Occipital lobe (tissue), 3 donors: ENCODE measurements at places on chromosomes 2 and 18.

DNA sequence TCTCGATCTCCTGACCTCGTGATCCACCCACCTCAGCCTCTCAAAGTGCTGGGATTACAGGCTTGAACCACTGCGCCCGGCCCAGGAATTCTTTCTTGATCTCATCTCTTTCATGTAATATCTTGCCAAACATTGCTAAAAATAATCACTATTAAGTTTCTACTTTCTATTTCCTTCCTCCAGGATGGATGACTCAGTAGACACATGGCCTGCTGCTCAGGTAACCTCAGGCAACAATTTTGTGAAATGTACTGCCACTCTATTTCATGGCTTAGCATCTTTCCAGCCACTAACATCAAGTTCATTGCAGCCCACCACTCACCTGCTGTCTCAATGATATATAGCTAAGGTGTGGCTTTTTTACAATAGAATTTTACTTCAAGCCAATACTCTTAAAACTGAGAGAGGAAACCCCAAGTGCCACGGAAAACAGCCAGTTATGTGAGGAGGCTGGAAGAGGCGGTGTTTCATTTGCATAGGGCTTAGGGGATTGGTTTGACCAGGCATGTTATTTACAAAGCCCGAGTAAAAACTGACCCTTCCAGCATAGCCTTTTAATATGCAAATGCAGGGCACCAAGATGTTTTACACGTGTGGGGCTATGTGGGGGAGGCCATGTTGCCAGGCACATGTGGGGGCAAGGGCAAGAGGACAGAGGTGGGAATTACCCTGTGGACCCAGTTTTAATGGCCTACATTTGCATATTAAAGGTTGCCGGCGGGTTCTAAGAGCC, 11.3 kb upstream of the SUMO1 start:
- DNase-seq = no peak

- DNase-seq = no peak
Measured at GRCh38 chr2:96153991-96154431, 8.8 kb upstream of the DUSP2 start.

- no peak for DNase-seq
Measured at GRCh38 chr2:205785507-205786260, 103.4 kb downstream of the NRP2 start.

GRCh38 chr18:23324056-23324811, 128.9 kb upstream of the RIOK3 start:
- DNase-seq = no peak

GRCh38 chr18:1050012-1050657, 145.5 kb downstream of the ADCYAP1 start:
- DNase-seq = no peak

DNA sequence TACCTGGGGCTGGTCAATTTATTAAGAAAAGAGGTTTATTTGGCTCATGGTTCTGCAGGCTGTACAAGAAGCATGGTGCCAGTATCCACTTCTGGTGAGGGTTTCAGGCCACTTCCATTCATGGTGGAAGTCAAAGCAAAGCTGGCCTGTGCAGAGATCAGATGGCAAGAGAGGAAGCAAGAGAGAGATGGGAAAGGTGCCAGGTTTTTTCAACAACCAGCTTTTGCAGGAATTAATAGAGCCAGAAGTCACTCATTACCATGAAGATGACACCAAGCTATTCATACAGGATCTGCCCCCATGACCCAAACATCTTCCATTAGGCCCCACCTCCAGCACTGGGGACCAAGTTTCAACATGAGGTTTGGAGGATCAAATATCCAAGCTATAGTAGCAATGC, 56.8 kb upstream of the ST3GAL5 start:
- DNase-seq = no peak

- no peak for DNase-seq
Measured at GRCh38 chr2:120447127-120447785, 101.3 kb downstream of the INHBB start.

- no peak for DNase-seq
Measured at GRCh38 chr2:75406131-75406581, 154.6 kb downstream of the EVA1A start.

DNA sequence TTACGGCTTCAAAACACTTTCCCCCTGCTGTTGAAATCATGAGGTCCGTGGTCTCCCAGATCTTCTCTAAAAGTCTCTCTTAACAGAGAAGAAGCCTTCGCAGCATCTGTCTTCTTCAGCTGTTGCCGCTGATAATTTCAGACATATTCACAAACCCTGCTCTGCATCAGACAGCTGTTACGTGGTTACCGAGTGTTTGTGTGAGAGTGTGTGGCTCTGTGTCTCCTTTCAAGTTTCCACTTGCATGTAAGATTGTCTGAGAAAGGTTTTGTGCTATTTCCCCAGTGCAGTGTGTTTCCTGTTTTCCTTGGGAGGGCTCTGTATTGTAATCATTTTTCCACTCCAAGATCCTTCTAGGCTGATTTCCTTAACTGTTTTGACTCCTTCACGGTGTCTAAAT, 32.8 kb downstream of the MAIP1 start:
- DNase-seq = peak; percentile 12

DNA sequence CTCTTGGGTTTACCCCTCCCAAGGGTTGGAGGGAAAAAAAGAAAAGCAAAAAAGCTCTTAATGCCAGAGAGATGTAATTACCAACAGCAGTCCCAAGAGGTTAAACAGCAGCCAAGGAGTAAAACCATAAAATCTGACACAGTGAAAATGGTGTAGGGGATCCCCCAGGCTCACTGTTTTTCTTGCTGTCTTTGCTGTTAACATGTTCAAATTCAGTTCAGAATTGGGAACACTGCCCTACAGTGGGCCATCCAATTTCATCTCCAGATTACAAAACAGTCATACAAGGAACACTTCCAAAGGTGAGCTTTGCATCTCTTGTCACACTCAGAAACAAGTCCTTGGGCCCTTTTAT, 54.5 kb downstream of the PLEKHM3 start:
- DNase-seq = no peak

GRCh38 chr18:22667616-22668422, 250.1 kb upstream of the CTAGE1 start:
- no peak for DNase-seq

DNA sequence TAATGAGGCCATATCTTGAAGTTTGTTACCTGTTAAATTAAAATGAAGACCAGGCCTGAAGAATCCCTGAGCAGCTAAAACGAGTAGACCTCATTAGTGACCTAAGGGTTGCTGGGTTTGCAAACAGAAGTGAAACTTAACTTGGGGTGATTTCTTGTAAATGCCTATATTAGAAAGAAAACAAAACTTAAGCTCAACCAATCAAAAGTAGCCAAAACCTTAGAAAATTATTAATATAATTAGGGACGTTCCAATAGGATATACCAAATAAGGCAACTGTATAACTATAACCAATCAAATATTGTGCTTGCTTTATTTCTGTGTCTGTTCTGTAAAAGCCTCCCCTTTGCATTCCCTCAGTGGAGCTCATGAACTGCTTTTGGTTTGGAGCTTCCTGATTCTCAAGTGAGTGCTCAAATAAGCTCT, 137.9 kb upstream of the VRK2 start:
- DNase-seq = no peak
